ENCODE measurements at places on chromosomes 2 and 18.
A peak's percentile ranks its signal among the peaks of the same experiment; 100 is the strongest.

GRCh38 chr2:64625299-64626145 is 28.2 kb downstream of the SERTAD2 start:
- no peak for DNase-seq

- DNase-seq: no peak
These were observed 137.1 kb downstream of the ZEB2 start for GRCh38 chr2:144382849-144383248.

- DNase-seq: no peak
These were observed 61.5 kb downstream of the ADCYAP1 start for GRCh38 chr18:965921-966758.

DNA sequence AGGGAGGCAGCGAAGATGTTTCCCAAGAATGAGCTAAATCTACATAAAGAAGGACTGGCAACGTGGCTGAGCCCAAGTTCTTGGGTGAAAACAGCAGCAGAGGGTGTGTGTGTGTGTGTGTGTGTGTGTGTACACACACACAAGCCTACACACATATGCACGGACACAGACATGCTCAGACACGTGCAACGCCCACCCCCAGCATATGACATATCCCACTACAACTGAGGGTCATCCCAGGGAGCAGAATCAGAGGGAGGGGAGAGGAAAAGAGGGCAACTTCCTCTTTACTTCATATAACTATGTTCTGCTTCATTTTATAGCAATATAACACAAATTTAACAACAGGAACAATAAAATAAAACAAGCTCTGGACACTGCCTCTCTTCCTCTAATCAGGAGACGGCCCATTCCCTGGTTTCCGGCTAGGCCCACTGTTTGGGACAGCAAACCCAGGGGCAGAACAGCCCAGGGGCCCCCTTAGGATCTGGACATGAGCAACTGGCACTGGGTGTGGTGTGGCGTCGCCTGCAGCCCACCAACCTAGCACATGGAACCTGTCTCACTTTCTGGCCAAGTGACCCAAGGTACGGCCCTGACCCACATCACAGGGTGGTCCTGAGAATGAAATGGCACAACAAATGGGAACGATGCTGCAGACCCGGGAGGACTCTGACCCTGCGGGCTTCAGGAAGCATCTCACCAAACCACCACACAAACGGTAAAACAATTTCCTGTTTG is 25.0 kb downstream of the FAM178B start:
- DNase-seq: no peak

GRCh38 chr2:178428396-178428806 is 22.6 kb downstream of the PRKRA start:
- DNase-seq: no peak

- peak; percentile 13 for DNase-seq
These were observed 73.3 kb downstream of the PIK3C3 start for GRCh38 chr18:42028247-42028832.

GRCh38 chr2:241068136-241068941 is 33.7 kb downstream of the MTERF4 start:
- no peak for DNase-seq

DNA sequence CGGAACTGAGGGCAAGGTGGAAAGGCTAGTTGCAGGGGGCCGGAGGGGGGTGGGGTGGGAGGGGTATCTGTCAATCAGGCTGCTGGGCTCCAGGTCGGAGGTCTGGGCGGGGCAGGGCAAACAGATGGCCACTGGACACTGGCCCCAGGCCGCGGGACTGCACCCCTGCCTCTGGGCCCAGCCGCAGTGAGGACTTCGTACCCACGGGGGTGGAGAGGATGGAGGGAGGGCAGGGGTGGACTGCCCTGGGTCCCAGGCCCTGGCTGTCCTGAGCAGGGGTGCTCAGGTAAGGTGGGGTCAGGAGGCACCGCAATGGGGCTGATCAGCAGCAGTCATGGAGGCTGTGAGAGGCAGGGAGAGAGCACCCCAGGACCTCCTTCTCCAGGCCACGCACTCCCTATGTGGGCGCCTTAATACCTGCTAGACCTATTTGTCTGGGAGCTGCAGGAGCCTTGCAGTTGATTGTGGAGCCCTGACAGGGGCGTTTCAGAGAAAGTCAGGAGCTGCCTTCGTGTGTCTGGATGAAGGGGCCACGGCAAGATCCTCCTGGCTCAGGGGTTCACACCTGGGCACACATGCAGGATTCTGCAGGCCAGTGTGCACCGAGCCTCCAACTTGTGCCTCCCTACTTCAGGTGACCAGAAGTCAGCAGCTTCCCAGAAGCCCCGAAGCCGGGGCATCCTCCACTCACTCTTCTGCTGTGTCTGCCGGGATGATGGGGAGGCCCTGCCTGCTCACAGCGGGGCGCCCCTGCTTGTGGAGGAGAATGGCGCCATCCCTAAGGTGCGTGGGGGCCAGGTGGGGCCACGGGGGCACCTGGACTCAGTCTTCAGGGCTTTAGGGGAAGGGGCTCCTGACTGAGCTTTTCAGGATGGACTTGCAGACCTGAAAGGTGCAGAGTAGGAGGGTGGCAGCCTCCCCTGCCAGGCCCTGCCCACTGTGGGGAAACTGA is 1.5 kb downstream of the CTDSP1 start:
- DNase-seq: no peak

DNA sequence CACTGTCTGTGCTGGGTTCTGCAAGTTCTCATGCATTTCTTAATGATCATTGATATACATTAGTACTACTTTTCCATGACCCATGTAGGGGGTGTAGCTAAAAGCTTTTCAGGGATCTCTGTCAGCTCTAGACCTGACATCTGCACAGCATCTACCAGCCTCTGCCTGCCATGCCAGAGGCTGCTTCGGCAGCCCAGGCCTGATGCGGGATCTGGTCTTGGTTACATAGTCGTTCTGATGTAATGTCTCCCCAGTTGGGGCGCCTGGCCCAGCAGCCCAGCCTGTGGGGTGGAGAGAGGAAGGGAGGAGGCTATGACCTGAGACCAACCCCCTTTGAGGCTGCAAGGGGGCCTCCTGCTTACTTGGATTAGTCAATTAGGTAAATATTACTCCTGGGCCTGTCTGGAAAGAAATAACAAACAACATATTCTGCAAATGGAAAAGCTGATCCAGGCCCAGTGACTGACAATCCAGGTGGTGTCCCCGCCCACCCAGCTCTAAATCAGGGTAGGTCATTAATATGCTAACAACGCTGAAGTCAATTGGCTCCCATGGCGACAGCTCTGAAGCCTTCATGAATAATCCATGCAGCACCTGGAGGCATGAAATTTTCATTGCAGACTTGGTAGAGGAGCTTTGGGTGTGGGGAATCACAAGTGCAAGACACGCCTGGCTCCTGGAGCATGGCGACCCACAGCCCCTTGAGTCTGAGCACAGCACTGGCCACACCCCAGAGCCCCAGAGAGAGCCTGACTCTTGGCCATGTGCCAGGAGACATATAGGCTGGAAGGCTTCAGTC is 575.3 kb downstream of the CMPK2 start:
- DNase-seq: no peak

GRCh38 chr2:160362541-160362940 is 131.1 kb downstream of the RBMS1 start:
- no peak for DNase-seq

DNA sequence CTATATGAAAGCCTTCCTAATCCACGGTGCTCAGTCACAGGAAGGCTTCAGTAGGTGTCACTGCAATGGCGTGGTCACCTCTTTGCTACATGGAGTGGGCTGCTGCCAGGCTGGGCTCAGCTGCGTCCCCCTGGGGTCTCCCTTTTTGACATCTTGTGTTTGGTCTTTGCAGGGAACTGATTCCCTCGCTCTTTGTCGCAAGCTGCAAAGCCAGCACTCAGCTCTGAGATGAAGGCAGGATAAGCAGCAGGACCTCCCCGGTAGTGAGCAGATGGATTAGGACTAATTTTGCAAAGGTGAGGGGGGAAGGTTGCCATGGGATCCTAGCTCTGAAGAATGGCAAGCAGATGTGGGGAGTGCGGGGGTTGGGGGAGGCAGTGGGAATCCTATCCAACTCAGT is 173.9 kb upstream of the ARL4C start:
- DNase-seq: no peak

DNA sequence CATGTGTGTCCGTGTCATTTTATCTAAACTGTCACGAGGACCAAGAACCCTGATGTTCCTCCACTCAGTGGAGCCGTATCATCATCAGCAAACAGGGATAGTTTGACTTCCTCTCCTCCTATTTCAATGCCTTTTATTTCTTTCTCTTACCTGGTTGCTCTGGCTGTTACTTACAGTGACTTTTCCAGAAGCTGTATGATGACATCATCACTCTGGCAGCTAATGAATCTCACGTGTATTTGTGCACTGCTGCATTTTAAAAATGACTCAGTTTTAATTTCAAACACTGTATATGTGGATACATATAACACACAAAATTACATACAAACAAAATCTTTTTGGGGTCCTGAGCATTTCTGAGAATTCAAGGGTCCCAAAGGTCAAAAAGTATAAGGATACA is 481.4 kb downstream of the CDH2 start:
- no peak for DNase-seq

GRCh38 chr18:48953104-48953706 is 2.4 kb upstream of the SMAD7 start:
- DNase-seq: no peak

- DNase-seq: no peak
These were observed 8.2 kb downstream of the CNNM3 start for GRCh38 chr2:96824079-96824870.

GRCh38 chr2:238483021-238483420 is 56.3 kb downstream of the ASB1 start:
- DNase-seq: no peak

DNA sequence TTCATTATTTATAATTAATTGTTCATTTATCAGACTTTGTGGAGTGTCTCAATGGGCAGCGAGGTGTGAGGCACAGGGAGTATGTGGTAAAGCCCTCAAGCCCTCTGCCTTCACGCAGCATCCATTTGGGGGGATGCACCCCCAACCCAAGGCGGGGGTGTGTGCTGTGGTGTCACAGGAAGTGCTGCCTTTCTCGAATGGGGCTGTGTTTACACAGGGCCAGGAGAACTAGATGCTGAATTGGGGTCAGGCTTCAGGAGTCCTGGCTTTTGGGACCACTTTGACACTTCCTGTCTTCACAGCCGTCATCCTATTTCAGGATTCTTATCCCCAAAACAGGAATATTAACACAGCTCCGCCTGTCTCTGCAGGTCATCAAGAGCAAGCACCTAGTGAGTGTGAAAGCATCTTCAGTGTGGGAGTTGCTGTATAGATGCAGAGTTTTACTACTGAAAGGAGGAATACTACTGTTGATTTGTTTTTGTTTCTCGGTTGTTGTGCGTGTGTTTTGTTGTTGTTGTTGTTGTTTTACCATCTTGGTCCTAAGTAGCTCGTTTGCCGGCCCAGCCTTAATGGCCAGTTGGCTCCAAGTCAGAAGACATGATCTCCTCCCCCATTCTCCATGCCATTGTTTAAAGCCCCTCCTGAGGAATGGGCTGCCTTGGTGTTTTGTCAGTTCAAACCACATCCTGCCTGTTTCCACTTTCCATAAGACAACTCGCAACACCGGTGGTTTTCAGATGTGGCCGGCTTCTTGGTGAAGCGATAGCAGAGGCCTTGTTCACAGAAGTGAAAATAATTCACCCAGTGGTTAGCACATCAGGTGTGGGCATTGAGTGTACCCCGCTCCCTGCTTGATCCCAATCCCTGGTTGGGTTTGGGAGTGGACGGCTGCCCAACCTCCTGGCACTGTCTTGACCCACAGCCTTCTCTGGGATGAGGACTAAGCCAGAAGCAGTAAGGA is 221.3 kb downstream of the BCL2 start:
- no peak for DNase-seq

DNA sequence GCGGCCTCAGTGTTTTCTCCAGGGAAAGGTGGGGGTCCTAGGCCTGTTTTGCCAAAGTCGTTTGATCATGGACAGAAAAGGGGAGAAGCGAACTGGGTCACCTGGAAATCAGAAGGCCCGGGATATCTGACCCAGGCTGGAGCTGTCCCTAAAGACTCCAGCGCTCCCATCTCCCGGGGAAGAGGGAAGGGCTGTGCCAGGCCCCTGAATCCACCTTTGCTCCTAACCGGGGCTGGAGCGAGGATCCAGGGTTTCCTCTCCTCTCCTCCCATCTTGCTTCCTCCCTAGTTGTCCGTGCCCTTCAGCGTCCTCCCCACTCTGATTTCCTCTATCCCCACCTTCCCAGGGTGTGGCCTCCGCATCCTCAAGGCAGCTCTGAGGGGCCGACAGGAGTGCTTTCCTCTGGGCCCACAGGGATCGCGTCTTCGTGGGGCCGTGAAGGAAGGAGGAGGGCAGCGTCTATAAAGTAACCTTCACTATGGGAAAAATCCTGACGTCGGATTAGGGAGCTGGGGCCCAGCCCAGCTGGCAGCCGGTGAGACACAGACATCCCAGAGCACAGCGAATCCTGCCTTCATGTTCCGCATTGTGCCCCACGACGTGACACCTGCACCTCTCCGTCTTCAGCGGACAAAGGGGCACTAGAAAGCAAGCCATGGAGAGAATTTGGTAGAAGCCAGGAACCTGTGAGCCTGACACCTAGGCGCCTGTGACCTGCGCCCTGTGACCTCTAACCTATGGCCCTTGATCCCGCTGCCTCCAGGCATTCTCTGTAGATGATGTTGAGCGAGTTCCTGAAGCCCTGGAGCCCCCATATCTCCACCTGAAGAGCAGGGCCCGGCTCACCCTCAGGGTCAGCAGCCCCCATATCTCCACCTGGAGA is 212.7 kb upstream of the SALL3 start:
- no peak for DNase-seq

GRCh38 chr18:36153203-36153602 is 23.5 kb downstream of the ELP2 start:
- no peak for DNase-seq

- peak; percentile 7 for DNase-seq
These were observed 39.4 kb downstream of the AGFG1 start for GRCh38 chr2:227511239-227511930.

DNA sequence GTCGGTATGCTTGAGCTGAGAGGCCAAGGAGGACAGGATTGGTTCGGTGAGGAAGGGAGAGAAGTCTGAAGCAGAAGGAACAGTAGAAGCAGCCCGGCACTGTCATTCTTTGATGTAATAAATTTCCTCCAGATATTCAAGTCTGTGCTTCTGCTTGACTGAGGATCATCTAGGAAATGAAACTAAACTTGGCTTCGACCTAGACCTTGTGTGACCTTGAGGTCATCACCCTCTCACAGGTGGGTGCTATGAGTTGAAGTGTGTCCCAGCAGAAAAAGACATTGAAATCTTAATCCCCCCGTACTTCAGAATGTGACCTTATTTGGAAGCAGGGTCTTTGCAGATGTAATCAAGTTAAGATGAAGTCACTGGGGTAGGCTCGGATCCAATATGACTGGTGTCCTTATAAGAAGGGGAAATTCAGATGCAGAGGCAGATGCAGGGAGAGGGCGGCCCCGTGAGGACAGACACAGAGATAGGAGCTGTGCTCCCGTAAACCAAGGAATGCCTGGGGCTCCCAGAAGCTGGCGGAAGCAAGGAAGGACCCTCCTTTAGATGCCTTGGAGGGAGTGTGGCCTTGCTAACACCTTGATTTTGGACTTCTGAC is 49.0 kb downstream of the PRKCE start:
- no peak for DNase-seq
